Caki2 (cell line): ENCODE measurements at places on chromosomes 16 and 17.
A peak's percentile ranks its signal among the peaks of the same experiment; 100 is the strongest.

- DNase-seq: peak; percentile 19
Observed at GRCh38 chr16:47503936-47504335, 42.8 kb downstream of the PHKB start.

GRCh38 chr17:9367156-9367555 lies 208.5 kb downstream of the STX8 start:
- DNase-seq: no peak

DNA sequence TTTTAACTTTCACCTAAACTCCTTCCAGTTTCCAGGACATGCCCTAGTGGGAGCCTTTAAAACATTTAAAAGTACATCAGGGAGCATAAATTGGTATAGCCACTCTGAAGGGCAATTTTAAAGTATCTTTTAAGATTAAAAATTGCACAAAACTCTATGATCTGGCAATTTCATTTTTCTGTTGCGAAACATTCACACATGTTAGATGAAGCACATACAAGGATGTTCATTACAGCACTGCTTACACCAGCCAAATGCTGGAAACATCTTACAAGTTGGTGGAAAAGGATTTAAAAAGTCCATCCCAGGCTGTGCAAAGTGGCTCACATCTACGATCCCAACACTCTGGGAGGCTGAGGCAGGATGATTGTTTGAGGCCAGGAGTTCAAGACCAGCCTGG lies 26.4 kb upstream of the LONP2 start:
- DNase-seq: no peak

DNA sequence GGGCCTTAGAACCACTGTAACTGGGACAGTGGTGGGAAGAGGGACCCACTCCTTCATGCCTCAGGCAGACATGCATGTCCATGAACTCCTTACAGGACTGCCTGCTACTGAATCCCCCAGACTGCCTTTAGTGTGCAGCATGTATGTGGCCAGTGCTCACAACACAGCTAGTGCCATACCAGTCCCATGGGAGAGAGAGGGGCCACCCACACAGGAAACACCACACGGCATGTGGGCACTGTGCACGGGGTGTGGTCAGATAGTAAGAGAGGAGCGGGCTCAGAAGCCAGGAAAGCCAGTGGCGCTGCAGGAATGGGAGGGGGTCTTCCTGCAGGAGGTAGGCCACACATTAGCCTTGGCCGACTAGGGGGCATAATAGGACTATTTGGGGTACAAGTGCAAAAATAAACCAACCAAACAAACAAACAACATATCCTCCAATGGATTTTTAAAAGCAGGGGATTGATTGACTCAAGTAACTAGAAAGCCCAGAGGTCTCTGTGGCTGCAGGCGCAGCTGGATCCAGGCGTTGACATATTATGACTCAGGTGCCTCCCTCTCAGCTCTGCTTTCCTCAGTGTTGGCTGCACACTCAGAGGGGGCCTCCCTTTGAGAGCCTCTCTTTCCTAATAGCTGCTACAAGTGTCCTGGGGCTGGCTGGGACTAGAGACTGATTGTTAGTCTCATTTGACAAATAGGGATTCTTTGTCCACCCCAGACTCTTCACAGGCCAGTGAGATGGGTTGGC lies 104.4 kb downstream of the AMFR start:
- no peak for DNase-seq

- DNase-seq: peak; percentile 34
Observed at GRCh38 chr17:64632194-64632593, 29.9 kb downstream of the SMURF2 start.

DNA sequence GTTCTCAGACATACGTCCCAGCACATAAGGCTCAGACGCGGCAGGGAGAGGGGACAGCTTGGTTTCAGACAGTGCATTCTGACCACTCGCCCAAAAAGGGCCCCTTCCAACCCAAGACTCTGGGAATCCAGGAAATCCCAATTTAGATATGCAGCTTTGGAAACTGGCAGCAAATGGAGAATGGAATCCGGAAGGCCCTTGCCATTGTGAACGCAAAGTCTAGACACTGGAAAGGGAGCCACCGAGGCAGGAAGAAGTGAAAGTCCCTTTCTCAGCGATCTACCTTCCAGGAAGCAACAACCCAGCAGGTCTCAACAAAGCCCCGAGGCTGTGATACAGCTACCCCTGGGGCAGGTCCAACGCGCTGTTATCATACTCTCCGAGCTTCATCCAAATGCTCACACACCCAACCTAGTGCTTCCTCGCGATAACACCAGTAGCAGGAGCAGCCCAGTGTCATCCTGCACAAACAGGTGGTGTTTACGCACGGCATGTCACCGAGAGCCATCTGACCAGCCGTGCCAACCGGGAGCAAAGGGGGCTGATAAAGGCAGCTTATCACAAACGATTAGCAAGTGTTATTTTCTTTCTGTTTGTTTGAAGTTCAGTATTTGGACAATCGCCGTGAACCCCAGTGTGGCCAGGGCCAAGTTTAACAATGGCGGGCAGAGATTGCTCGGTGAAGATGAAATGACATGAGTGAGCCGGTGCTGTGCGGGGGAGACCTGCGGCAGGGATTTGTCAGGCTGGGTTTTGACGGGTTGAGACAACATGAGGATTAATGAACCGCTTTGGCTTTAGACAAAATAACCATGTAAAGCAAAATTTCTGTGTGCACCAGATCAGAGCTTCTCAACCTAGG lies 240.6 kb downstream of the FOXL1 start:
- DNase-seq: no peak

- no peak for DNase-seq
Observed at GRCh38 chr17:78049609-78050008, 78.9 kb downstream of the TMC6 start.

- no peak for DNase-seq
Observed at GRCh38 chr16:30972872-30973271, 12.1 kb upstream of the HSD3B7 start.

- DNase-seq: peak; percentile 41
Observed at GRCh38 chr16:11978080-11978479, 1.5 kb downstream of the SNX29 start.

- peak; percentile 58 for DNase-seq
Observed at GRCh38 chr16:4500272-4500671, 24.1 kb downstream of the HMOX2 start.
